ENCODE measurements at places on chromosomes 2 and 18.

DNA sequence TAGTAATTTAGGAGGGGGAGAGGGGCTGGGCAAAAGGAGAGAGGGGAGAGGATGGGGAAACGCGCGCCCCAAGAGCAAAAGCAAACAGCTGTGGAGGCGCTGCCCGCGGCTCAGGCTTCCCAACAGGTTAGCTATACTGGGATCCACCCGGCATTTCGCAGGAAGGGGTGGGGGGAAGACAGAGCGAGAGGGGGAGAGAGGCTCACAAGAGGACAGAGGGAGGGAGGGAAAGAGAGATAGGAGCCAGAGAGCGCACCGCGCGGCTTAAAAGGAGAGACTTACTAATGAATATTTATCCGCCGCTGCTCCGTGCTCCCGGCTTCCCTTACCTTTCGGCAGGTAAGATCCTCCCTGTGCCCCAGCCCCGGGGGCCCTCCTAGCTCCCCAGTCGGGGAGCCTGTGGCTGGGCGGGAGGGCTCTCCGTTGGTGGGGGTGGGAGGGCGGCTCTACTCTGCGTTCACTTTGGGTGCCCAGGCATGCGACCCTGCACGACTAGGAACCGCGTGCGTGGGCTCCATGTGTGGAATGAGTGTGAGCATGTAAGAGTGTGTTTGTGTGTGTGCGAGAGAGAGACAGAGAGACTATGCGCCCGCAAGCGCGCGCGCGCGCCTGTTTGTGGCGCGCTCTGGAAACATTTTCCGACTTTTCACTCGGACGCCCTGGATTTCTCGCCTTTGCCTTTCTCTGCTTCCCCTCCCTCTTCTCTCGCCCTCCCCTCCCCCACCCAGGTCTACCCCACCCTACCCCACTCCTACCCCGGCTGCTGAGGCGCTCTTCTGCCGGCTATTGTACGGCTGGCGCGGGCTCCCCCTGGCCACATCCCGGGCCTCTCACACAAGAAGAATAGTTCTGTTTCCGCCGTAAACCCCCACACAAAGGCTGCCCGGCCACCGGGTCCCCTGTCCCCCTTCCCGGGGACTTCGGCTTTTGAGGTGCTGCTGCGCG lies 7.2 kb upstream of the SIX3 start:
- no peak for DNase-seq

DNA sequence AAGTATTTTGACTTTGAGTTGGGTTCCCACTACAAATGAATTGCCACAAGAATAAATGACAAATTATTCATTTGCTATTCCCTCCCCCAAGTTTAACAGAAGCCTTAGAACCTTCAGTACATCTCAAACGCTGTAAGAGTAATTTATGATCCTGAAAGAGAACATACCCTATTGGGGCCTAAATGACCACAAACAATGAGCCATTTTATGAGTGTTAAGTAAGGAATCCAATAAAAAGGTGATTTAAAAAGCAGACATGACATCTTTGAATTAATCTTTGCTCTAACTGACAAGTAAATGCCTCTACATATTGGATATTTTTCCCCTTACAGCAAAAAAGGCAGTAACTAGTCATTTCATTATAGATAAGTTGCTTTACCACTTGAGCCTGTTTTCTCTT lies 136.9 kb downstream of the NRXN1 start:
- no peak for DNase-seq

- DNase-seq = no peak
Measured at GRCh38 chr18:31486165-31486564, 11.8 kb upstream of the DSG2 start.

GRCh38 chr2:9692456-9693195 lies 61.8 kb upstream of the YWHAQ start:
- DNase-seq = no peak

GRCh38 chr18:48335829-48336228 lies 73.4 kb downstream of the ZBTB7C start:
- DNase-seq = no peak

DNA sequence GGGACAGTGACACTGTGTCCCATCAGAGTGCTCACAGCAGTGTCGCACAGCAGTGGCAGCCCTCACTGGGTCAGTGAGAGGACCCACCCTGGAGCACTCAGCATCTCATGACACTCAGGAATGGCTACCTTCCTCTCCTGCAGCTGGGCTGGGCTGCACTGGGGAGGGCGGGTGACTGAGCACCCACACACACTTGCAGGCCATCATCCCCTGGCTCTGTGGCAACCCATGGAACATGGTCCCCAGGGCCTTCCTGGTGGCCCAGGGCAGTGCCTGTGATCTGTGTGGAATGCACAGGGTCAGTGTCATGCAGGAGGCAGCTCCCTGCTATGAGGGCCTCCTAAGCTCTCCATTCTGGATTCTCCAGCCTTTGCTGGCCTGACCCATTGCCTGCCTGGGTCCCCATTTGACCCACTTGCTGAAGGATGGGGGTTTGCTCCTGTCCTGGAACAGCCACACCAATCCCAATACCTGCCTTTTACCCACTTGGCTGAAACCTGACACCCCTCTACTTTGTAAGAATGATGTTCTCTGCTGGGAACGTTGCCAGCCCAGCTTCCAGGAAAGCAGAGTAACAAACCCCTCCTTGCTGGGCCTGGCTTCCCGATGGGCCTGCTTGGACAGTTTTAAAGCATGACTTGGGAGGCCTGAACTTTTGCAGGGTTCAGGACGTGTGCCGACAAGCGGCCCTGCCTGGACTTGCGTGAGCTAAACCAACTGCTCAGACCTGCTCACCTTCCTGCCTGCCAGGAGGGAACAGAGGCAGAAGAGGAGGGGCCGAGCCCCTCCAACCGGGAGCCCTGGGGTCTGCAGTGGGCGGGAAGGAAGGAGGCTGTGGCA lies 13.7 kb downstream of the HS6ST1 start:
- DNase-seq = no peak

GRCh38 chr18:37476611-37477295 lies 88.8 kb downstream of the CELF4 start:
- DNase-seq = no peak

- DNase-seq = no peak
Measured at GRCh38 chr2:98909317-98910211, 26.5 kb downstream of the CRACDL start.

DNA sequence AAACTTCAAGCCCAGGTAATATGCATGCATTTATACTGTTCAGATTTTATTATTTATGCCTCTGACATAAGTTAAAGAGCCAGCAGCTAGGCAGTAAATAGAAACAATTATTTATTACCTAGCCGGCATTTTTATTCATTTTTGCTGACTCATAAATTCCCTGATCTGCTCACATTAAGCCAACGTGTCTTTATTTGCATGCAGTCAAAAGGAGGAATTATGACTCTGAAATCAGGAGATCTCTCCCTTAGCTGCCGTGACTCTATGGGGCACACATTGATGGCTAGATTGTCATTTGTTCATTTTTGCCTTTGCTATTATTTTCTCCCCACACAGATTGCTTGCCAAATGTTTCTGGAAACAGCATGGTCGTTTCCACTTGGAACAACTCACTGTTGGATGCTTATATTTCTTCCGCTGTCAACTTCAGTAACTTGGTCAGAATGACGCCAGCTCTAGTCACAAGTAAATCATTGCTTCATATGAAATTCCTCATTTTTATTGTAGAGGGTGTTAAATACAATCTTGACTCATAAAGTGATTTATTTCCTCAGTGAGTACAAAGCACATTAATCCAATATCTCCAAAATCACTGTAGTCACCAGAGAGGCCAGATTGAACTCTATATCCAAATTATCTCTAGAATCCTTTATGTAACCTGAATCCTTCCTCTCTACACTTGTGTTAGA lies 15.9 kb upstream of the ZBTB14 start:
- no peak for DNase-seq

GRCh38 chr2:191302459-191303139 lies 57.4 kb downstream of the MYO1B start:
- DNase-seq = no peak

DNA sequence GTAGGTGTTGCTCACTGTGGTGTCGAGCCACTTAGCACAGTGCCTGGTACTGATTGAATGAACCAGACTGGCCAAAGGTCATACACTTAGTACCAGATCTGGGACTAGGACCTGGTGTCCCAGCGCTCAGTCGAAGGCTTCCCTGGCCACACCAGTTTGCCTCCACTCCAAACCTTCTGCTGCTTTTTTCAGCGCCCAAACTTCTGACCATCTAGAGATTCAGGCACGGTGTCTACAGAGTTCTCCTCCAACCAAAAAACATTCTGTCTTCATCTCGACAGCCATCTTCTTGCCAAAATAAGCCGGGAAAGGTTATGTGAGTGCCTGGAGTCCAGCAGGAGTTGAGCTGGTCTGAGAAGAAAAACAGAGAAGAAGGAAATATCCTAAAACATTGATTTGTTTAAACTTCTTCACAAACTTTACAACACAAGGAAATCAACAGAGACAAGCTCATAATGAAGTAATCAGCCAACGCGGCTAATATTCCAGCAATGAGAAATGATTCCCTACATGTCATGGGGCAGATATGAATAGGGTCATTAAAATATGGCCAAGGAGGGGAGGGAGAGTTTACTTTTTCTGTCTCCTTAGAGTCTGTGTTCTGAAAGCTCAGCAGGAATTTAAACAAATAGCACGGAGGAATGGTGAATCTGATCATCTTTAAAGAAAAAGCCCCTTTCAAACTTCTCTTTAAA lies 2.3 kb upstream of the GLI2 start:
- DNase-seq = no peak

- DNase-seq = no peak
Measured at GRCh38 chr2:191226196-191226595, 19.0 kb upstream of the MYO1B start.

GRCh38 chr2:43039376-43040080 lies 186.9 kb downstream of the ZFP36L2 start:
- DNase-seq = no peak

DNA sequence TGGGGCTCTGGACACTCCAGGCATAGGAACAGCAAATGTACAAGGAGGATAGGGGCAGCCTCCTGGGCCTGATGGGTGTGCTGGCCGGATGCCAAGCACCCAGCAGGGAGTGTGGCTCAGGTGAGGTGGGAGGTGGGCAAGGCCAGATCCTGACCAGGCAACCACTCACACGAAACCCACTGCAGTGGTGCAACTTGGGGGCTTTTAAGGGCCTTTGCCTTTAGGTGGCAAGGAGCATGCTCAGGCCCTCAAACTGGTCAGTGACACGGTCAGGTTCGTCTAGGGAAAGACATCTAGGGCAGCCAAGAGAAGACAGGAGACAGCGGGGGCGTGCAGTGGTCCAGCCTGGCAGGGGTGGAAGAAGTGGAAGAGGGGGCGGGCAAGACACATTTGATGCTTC lies 18.4 kb upstream of the TEX51 start:
- no peak for DNase-seq

- DNase-seq = no peak
Measured at GRCh38 chr2:190367091-190367490, 23.7 kb downstream of the INPP1 start.

- DNase-seq = no peak
Measured at GRCh38 chr2:103010751-103011150, 248.9 kb downstream of the TMEM182 start.

DNA sequence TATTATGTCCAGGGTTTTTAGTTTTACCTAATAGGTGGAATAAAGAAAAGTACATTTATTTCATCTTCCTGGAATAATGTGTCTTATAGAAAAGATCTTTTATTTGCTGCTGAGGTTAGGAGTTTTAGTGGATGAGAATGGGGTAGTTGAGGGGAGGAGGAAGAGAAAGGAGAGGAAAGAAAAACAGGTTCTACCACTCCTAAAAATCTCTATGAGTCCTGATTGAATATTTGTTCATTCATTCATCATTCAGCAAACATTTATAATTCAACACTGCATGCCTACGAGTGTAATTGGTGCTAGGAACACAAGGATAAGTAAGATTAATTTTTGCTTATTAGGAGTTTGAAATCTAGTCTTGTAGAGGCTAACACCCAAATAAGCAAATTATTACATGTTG lies 45.2 kb upstream of the SLC4A10 start:
- DNase-seq = no peak

GRCh38 chr18:67310826-67311225 lies 205.7 kb downstream of the DSEL start:
- DNase-seq = no peak

DNA sequence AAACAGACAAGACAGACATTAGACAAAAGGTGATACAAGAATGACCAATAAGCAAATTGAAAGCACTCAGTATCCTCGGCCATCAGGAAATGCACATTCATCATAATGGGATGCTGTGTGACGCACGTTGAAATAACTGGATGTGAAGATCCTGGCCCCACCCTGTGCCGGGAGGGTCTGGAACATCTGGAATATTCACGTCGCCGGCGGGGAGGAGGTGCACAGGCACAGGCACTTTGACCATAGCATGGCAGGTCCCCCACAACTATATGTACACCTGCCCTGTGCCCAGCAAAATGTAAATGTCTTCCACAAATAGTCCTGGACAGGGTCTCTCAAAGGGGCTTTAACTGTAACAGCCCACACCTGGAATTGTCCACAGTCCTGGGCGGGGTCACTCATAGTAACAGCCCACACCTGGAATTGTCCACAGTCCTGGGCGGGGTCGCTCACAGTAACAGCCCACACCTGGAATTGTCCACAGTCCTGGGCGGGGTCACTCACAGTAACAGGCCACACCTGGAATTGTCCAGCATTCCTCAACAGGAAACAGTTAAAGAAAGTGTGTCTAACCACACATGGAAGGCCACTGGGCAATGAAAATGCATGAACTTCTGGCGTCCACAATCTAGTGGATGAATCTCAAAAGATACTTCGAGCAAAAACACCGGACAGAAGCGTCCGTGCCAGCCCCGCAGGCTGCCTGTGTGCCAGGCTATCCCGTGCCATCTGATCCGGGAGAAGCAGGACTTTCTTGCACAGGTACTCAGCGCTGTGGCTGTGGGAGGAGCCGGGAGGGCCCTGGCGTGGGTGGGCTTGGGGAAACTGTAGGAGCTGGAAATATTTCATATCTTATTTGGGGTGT lies 113.4 kb downstream of the RTP5 start:
- DNase-seq = no peak

DNA sequence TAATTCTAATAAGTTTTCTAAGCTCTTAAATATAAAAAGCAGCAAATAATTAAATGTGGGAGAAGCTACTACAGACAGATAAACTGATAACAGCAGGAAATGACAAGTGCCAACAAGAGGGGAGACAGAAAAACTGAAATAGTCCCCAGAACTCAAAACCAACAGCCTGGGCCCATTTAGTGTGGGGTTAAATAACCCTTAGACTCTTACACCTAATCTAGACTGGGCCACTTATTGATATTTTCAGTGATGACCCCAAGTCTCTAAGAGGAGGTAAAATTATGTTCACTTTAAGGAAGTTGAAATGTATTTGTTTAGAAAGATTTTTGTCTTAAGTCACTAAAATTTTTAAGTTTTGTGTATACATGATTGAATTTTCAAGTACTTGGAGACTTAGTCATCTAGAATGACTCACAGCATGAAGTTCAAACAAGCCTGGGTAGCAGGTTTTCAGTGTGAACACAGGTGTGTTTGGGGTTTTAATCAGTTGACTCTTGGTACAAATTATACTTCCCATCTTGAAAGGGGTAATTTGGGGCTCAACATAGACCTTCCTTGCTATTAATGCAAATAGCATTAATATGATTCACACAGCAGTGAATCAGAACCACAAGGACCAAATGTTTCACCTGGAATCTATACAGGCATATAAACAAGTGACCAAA lies 54.9 kb upstream of the MYO3B start:
- DNase-seq = no peak

- DNase-seq = no peak
Measured at GRCh38 chr2:186664385-186665043, 29.3 kb upstream of the FAM171B start.

Measured in CD8-positive, alpha-beta T cell (primary cell).